ENCODE measurements at places on chromosomes 12 and 14.

GRCh38 chr12:75997658-75998057 lies 33.9 kb downstream of the PHLDA1 start:
- DNase-seq = no peak

GRCh38 chr12:71299541-71300376 lies 139.8 kb upstream of the LGR5 start:
- DNase-seq = no peak

DNA sequence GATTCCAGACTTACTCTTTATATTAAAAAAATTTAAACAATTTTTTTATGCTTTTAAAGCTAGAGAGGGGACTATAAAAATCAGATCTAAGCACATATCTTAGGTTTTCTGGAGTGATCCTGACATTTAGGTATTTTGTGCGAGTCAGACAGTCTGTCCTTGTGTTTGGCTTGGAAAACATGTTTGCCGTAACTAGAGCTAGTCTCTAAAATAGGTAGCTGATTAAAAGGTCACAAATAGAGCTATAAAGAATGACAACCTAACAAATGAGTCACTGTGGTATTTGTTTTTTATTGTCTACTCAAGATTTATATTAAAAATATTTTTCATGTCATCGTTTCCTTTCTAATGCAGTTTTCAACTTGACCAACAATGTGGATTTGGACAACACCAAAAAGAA lies 73.4 kb downstream of the MNAT1 start:
- DNase-seq = no peak

- DNase-seq = no peak
Measured at GRCh38 chr12:117064049-117064448, 35.2 kb downstream of the TESC start.

DNA sequence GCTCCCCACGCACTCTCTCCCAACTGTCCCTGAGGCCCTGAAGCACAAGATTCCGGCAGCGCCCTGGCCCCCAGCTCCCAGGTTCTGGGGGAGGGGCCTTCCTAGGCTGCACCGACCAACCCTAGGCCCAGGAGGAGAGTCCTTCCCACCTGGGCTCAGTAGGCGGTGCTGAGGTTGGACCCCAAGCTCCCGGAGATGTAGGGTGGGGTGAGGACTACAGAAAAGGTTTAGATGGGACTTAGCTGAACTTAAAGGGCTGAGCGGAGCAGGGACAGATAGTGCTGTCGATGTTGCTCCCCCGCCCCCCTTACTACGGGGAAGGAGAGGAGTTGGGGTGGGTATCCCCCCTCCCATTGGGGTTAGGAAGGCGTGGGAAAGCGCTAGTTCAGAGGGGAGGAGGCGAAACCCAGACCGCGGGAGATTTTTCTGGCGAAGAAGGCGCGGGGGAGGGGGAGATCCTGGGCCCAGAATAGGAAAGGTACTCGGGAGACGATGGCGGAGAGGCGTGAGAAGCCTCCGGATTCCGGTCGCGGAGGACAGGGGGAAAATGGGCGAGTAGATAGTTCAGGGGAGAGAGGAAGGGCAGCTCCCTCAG lies 4.2 kb upstream of the BAZ2A start:
- DNase-seq = no peak

DNA sequence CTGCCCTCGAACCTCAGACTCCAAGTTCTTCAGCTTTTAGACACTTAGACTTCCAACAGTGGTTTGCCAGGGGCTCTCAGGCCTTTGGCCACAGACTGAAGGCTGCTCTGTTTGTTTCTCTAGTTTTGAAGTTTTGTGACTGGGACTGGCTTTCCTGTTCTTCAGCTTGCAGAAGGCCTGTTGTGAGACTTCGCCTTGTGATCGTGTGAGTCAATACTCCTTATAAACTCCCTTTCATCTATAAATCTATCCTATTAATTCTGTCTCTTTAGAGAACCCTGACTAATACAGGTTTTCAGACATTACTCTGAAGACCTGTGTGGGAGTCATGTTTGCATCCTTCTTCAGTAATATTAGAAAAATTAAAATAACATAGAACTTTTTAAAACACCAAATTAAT lies 289.1 kb downstream of the RMST start:
- no peak for DNase-seq

DNA sequence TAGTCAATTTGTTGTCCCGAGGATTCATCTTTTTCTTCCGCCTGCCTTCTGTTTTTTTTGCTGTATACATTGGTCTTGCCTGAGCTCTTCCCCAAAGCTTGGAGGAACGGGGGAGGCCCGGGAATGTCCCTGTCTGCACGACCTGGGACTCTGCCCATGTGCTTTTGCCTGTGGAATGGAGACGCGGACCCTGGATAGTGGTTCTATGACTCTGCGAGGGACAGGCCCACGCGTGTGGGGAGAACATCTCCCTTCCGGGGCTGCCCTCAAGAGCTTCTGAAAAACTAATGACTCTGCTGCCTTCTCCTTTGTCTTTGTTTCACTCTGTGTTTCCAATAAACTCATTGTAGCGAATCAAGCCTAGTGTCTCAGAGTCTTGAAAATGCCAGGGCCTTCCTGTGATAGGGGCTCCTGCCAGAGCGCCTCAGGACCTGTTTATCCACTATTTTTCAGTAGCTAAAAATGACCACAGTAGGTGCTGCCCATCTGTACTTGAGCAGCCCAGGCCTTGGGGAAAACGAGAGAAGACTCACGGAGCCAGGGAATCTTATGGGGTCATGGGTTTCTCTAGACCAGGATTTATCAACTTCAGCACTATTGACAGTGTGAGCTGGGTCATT lies 12.3 kb downstream of the KRT83 start:
- DNase-seq = no peak
